ENCODE measurements at places on chromosomes 4 and X.

DNA sequence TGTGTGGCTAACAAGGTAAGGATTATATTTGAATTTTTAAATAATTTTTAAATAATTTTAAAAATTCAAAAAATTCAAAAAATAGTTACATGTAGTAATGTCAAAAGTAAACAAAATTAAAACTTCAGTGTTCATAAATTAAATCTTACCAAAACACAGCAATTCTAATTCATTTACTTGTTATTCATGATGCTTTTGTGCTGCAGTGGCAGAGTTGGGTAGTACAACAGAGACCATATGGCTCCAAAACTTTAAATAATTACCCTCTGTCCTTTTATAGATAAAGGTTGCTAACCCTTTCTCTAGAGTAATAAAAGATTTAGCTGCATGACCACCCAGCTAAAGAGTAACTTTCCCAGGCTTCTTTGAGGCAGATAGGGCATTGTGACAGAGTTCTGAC, 1355.6 kb downstream of the FSTL5 start:
- no peak for DNase-seq

GRCh38 chr4:10584042-10584441, 100.5 kb downstream of the CLNK start:
- DNase-seq: no peak

GRCh38 chrX:25762656-25763055, 375.5 kb upstream of the MAGEB18 start:
- DNase-seq: no peak

DNA sequence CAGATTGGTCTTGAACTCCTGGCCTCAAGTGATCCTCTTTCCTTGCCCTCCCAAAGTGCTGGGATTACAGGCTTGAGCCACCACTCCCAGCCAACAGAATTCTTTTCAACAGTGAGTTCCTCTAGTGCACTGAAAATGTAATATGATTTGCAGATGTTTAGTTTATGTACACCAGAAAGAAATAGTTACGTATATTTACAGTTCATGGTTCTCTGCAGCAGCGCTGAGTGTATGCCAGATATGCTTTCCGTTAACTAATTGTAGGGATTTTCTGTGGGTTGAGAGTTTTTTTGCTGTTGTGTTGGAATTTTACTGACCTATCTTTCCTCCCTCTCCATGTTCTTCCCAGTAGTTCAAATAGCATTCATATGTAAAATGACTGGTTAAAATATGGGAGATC, 44.0 kb downstream of the GAB1 start:
- no peak for DNase-seq

All from CD4-positive, alpha-beta T cell treated with Interleukin-4 for 1 hour (primary cell).